ENCODE measurements at places on chromosomes 3 and 15.

DNA sequence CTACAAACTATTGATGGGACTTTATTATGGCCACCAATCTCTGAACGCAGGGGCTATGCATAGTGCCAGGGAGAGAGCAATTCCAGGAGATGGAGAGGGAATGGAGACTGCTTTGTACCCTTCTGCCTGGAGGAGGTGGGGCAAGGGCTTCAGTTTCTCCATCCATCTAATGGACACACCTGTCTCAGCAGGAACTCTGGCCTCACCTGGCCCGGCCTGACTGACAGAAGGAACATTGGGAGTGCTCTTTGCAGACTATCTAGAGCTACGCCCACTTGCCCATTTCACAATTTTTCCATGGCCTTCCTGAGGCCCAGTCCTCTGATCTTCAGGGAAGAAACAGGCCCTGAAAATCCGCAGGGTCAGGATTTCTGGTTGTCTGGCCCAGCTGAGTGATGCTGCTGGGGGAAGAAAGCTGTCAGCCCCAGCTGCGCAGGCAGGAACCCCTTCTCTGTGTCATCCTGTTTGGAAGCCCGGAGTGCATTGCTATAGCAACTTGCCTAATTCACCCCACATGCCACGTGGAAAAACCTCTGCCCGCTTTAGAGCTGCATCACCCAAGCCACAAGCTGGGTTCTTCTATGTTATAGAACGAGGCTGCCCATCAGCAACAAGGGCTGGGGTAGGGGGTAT, 6.4 kb downstream of the ITGA11 start:
- no peak for DNase-seq

DNA sequence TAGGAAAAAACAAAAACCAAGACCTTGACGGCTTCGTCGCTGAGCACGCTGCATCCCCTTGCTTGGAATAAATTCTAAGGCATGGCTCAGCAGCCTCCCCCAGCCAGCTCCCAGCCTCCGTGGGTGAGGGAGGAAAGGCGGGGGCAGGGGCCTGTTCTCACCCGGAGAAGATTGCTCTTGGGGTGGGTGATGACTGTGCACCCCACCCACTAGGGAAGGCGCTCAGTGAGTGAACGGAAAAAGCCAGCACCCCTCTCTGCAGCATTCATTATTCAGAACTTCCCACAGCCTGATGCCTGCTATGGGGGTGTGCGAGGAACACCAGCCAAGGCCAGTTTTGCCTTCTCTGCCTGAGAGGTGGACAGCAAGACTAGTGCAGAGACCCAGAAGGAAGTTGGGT, 19.3 kb upstream of the NTRK3 start:
- DNase-seq: no peak

DNA sequence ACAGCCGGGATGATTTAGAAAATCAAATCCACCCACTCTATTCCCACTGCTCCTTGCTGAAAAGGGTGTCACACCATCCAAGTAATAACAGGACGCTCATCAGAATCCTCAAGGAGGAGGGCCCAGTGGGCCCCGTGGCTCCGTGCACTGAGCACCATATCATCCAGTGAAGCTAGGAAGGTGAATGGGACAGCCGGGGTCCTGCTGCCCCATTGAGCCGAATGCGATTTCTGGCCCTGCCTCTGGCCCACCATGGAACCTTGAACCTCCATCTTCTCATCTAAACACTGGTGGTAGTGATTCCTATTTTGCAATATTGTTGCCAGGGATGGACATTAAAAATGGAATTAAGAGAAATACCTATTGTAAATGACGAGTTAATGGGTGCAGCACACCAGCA, 99.1 kb upstream of the SLC6A11 start:
- DNase-seq: no peak

GRCh38 chr3:23079976-23080375, 123.2 kb upstream of the UBE2E2 start:
- no peak for DNase-seq

DNA sequence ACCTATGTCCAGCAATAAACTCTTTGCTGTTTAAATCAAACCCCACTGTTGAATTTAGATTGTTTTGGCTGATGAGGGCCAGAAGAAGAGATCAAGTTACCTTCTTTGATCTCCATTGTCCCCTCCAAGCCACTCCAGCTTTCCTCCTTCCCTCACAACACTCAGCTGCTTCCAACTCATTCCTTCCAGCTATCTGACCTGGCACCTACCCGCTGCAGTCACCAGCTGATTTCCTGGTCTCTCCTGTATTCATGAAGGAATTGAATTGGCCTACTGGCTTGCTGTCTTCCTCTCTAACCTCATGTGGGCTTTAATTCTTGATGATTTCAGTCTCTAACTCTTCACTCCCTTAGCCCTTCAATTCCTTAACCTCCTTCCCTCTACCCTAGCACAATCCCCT, 40.8 kb upstream of the ABHD17C start:
- DNase-seq: no peak

DNA sequence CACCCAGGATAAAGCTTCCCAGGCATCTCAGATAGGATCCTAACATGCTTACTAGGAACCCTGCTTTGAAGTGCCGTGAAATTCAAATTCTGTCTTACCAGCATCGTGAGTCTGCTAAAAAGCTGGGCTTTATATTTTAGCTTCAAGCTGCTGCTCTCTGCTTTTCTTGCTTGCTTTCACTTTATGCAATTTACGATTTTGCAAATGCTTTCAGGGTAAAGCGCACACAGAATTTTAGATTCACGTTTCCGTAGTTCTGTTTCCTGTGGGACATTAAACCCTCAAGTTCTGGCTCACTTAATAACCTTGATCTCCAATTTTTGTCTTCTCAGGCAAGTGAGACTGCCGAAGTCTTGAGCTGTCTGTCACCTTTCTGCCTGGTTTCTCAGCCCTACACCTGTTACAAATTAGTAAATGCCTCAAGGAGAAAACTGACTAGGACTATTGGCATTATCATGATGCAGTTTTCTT, 170.5 kb upstream of the TGFBR2 start:
- DNase-seq: no peak

DNA sequence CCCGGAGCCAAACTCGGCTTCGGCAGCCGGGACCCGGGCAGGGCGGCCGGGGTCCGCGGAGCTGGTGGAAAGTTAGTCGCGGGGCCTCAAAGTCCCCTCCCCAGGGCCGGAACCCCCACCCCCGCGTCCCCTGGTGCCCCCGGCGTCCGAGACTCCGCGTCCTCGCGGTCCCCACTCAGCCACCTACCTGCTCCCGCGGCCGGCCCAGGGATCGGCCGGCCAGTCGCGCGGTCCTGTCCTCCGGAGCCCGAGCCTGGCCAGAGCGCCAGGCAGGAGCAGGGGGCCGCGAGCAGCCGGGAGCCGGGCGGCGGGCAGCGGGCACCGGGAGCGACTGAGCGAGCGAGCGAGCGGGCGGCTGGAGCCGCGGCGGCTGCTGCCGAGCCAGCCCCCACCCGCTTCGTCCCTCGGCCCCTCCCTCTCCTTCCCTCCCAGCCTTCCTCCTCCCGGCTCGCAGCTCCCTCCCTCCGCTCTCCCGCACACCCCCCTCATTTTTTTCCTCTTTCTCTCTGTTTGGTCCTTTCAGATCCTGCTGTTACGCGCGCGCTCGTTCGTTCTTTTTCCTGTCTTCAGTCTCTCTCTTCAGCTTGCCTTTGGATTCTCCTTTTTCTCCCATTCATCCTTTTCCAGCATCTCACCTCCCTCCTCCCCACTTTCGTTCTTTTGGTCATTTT, at the start of gene MEGF11:
Gene MEGF11 (minus strand): TSS at position 333 of the 671 bp plus-strand sequence. CDS start 125,347 bp downstream, outside the sequence.
- no peak for DNase-seq

GRCh38 chr3:31405515-31405914, 127.2 kb upstream of the STT3B start:
- DNase-seq: no peak

- no peak for DNase-seq
These were observed 7.0 kb downstream of the BHLHE40 start for GRCh38 chr3:4986175-4986781.

DNA sequence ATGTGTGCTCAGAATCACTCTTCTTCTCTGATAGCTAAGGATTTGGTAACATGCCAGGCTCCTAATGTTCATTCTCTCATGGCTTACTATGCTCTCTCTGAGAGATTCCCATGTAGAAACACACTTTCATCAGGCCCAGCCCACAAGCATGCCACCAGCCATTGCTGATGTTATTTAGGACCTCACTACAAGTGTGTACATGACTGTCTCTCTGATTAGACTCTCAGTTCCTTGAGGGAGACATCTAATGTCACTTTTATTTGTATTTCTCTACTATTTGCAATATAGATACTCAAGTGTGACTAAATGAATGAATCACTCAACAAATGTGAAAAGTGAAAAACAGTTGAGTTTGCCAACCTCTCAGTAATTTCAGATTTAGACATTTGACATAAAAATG, 84.3 kb upstream of the ARL6 start:
- DNase-seq: no peak

GRCh38 chr3:186185194-186185787, 76.4 kb upstream of the ETV5 start:
- DNase-seq: no peak

GRCh38 chr3:56782906-56783305, 18.8 kb downstream of the ARHGEF3 start:
- DNase-seq: no peak

DNA sequence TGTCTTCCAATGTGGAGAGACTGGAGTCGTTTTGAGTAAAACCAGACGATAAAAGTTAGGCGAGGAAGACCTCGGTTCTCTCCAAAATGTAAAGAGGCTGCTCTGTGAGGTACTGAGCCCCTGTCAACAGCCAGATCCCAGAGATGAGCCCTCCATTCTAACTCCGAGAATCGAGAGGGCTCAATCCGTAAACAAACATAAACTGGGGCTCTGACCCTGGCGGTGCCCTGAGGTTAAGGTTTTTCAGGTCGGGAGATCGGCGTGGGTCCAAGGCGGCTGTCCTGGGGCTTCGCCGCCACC, 417 bp downstream of the TBCCD1 start:
- DNase-seq: peak; percentile 1

DNA sequence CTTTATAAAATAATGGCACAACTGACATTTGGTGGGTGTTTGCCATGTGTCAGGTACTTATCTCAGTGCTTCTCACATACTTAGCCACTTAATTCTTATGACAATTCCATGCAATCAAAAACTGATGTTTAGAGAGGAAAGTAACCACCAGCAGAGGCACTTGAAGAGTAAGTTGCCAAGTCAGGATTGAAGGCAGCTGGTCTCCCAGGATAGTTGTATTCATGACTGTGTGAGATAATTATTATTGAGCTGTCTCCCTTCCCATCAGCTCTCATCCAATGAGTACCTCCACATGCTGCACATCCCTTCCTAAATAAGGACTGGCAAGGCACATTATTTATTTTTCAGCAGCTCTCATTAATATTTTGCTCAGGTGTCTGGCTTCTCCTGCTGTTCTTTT, 4.8 kb downstream of the VEPH1 start:
- DNase-seq: no peak

- no peak for DNase-seq
These were observed 64.8 kb downstream of the SPSB4 start for GRCh38 chr3:141115789-141116541.

DNA sequence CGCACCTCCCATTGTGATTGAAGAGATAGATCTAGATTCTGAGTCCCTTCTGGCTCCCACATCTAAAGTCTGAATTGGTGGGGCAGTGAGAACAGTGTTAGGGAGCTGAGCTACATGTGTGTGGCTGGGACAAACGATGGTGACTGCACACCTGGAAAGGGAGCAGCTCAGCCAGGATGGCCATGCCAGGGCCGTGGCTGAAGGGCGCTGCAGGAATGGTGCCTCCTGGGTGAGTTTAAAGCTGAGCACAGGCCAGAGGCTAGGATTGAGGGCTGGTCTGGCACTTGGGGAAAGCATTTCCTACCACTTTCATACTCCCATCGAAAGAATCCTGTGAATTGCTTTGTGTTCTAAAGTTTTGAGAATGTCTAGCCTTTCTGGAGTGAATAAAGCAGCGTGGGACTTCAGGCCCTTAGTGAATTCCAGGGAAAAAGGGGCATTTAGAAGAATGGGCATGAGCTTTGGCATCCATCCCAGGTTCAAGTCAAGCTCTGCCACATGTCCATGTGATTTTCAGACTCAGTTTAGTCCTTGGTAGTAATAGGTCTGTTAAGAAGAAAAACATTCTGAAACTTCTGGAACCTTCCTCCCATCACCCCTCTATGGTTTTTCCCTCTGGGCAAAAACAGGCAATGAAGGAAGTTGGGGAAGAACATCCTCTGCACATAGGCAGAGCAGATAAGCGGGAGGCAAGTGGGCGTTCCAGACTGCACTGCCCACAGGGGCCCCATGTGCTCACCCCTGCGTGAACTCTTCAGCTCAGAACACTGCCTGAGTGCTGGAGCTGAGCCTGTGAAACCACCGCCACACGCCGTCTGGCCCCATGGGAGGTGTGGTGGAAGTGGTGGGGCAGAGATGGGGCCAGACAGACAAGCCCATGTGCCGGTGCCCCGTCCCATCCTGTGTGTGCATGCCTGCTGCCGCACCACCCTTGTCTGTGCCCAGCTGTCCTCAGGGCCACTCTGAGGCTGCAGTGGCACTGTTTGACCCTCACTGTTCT, 12.9 kb upstream of the CPNE9 start:
- DNase-seq: no peak

DNA sequence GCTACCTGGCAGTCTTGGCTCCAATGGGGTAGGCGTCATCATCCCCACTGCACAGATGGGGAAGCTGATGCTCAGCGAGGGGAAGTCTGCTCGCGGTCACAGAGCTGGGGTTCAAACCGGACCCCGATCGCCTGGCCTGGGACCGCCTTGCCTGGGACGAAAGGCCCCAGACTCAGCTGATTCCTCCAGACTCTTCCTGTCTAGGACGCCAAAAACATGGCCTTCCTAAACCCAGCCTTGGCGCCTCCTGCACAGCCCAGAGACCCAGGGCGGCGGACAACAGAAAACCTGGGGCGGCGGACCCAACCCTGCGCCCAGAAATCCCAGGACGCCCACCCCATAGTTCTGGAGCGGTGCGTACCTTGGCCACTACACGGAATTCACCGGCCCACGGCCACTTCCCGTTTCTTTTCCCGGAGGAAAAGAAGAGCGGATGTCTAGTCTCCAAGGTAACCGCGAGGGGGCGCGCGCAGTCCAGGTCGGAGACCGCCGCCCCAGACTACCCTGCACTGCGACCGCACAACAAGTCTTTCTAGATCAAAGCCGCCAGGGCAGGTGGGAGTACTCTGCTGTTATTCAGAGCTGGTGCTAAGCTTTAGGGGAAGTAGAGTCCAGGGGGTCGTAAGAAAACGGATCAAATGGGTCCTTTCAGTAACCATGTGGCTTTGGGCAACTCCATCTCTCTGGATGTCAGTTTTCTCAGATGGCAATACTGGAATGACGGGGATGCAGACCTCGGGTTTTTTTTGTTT, 4.9 kb upstream of the IL17RD start:
- no peak for DNase-seq

- no peak for DNase-seq
These were observed 35.2 kb upstream of the SLC24A5 start for GRCh38 chr15:48085591-48085930.

GRCh38 chr3:77412584-77412983, 372.7 kb downstream of the ROBO2 start:
- DNase-seq: no peak

DNA sequence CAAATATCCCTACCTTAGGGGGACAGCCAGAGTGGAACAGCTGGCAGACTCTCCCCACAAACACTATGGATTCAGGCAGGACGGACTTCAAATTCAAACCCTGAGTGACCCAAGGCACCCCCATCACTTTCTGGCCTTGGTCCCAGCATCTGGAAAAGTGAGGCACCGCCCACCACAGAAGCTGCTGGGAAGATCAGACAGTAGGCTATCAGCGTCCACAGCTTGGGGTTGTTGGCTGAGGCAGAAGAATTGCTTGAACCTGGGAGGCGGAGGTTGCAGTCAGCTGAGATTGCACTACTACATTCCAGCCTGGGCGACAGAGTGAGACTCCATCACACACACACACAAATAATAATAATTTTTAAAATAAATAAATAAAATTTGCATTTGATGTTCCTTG, 8.5 kb downstream of the PFKFB4 start:
- DNase-seq: no peak

All from HS-27A (cell line).